Hematopoietic multipotent progenitor cell (in vitro differentiated cells): ENCODE measurements at places on chromosomes 5 and 9. TPM values are rescaled to one million over a fixed set of nuclear protein-coding genes. Genes with fewer than 3 reads are reported as not detected.

The AMBP gene
- total RNA-seq, result not detected

The GCNT4 gene
- 0.27 TPM for total RNA-seq

The ANKRD18A gene
- not detected for total RNA-seq

The CXXC5 gene
- 317 TPM for total RNA-seq

The POU5F2 gene
- total RNA-seq, result 1.6 TPM
